B cell (primary cell): ENCODE measurements at places on chromosomes 3 and 15. TPM values are rescaled to one million over a fixed set of nuclear protein-coding genes. Genes with fewer than 3 reads are reported as not detected.

DNA sequence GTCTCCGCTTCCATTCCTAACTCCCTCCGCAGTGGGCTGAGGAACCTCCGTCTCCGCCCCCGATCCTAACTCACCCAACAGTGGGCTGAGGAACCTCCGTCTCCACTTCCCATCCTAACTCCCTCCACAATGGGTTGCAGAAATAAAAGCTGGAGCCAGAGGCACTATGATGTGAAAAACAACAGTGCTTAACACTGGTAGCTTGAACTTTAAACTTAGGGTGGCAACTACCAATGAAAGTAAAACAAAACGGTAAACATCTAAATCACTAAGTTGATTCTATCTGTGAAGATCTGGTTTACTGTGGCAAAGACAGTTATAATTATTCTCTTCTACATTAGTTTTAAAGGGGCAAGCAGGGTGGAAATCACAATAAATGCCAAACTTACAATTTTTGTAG, 25.9 kb upstream of the GP5 start:
- DNase-seq = no peak

DNA sequence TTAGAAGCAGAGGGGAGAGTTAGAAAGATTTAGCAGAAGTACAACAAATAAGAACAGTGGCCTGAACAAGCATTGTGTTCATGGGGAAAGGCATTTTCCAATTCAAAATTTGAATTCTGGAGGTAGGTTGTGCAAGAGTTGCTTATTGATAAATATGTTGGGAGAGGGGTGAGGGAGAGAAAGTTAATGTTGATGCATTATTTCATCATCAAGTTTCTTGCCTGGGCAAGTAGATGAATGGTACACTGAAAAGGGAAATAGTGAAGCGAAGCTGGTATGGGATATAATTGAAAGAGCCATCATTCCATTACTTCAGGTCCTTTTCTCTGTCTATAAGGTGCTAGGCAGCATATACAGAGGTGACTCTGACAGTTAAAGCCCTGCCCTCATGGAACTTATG, 288.9 kb upstream of the GBE1 start:
- DNase-seq = no peak

DNA sequence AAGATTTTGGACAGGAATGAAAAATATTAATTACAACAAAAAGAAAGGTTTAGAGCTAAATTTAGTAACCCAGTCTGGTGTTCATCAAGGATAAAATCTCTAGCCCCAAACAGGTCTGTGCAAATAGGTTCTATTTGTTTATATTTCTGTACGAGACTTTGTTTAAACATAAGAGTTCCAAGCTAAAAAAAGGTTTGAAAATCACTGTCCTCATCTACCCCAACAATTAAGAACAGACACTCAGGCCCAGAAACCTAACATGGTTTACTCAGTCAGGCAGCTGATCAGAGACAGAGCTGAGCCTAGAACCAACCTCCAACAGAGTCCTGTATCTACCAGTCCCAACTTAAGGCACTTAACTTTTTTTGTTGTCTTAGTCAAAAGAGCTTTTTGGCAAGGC, 49.3 kb downstream of the SNX4 start:
- DNase-seq = no peak

CGNL1 gene
- total RNA-seq = 0.12 and 0.24 TPM in 2 replicates

ADAMTS7 gene
- 16.6 and 18.0 TPM in 2 replicates for total RNA-seq

GRCh38 chr15:67852418-67852817, 12.6 kb upstream of the RNU6-1 start:
- DNase-seq = no peak
